Activated CD4-positive, CD25-positive, alpha-beta regulatory T cell treated with anti-CD3 and anti-CD28 coated beads, Interleukin-2, amount 50 U/mL, for 72 hours (primary cell): ENCODE measurements at places on chromosomes 6 and 20.

DNA sequence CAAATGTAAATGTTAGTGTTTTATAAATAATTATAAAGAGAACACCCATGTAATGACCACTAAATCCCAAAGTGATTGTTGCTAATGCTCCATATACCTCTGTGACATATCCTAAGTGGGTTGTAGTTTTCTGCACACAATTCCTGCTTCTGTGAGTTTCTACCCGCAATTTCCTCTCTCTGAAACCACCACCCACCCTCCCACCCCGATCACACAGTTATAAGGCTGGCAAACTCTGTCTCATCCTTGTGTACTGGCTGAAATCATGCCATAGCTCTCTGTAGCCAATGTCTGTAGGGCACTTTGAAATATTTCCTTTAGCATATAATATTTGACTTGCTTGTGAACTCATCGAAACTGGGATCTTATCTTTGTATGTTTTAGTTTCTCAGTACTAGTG, 236.6 kb downstream of the PLCB1 start:
- no peak for DNase-seq

GRCh38 chr6:113818578-113818977, 38.6 kb upstream of the MARCKS start:
- no peak for DNase-seq

- no peak for DNase-seq
These were observed 25.6 kb downstream of the MMP24 start for GRCh38 chr20:35252037-35252461.

- no peak for DNase-seq
These were observed 161.2 kb downstream of the EYA2 start for GRCh38 chr20:47055699-47056369.

GRCh38 chr6:121550491-121551010, 115.1 kb downstream of the GJA1 start:
- DNase-seq: no peak

DNA sequence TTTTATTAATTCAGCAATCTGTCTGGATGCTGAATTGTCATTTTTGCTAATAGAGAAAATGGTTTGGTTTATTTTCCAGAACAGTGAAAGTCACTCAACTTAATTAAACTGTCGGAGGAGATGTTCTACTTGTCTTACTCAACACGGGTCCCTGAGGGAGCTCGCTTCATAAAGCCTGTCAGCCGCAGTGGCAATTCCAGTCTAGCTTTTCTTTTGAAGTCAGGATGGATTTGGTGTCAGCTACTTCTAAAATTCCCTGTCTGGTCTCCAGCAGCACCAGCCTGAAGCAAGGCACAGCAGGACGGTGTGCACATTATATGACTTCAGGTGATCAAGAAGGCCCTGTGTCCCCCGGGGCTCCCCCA, 261.5 kb downstream of the SLC24A3 start:
- no peak for DNase-seq

DNA sequence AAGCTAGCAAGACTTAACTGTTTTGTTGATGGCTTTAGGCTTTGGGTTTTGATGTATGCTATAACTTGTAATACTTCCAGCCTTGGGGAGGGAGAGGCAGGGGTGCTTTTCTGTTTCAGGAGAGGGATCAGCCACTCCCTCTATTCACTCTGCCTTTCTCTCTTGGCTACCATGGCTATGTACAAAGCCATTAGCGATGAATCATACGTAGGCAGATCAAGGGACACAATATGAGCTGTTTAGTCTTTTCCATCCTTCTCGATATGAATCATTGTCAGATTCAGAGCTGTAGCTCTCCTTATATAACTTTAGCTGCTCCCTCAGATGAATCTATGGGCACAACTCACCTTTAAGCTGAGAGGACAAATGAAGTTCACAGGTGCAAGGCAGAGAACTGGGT, 230.6 kb downstream of the TSHZ2 start:
- DNase-seq: no peak

- DNase-seq: no peak
These were observed 124.8 kb downstream of the INSM1 start for GRCh38 chr20:20492521-20493332.

DNA sequence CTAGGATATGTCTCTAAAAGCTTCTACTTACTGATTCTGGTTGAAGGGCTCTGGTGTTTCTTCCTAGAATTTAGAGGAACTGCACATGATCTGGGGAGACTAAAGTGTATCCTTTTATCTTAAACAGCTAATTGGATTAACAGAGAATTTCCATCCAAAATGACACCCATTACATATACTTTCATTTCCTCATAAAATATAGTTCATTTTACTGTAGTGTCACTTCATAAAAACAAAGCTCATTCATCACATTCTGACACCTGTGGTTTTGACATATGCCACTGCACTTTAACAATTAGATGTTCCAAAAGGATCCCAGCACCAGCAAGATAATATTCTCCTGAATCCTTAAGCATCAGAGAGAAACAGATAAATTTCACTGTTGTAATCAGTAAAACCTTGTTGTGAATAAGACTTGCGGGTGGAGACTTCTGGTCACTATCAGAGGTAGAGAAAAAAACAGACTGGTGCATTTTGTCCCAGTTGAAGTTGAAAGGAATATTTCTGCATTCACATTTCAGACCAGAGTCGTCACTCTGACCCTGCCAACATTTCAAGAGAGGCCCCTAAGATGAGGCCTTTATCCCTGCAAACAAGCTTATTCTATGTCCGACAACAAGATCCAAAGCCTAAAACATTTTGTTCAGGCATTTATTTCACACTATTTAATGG, 175.3 kb upstream of the BMP5 start:
- no peak for DNase-seq

- DNase-seq: no peak
These were observed 300.4 kb downstream of the TAF4 start for GRCh38 chr20:61765081-61765870.

DNA sequence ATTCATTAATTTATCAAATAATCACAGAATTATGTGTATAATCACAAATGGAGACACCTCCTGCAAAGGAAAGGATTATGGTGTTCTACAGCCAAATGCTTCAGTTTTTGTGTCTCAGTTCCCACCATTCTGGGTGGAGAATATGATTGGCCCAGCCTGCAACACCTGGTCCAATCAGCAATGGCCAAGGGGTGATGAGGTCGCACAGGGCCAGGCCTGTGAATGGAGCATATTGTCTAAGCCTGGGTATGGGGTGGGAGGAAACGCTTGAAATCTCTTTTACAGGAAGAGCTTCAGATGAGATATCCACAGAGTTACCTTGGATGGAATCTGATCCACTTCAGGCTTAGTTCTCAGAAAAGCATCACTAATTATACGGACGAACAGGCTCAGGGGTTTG, 271.6 kb downstream of the DHX35 start:
- no peak for DNase-seq

DNA sequence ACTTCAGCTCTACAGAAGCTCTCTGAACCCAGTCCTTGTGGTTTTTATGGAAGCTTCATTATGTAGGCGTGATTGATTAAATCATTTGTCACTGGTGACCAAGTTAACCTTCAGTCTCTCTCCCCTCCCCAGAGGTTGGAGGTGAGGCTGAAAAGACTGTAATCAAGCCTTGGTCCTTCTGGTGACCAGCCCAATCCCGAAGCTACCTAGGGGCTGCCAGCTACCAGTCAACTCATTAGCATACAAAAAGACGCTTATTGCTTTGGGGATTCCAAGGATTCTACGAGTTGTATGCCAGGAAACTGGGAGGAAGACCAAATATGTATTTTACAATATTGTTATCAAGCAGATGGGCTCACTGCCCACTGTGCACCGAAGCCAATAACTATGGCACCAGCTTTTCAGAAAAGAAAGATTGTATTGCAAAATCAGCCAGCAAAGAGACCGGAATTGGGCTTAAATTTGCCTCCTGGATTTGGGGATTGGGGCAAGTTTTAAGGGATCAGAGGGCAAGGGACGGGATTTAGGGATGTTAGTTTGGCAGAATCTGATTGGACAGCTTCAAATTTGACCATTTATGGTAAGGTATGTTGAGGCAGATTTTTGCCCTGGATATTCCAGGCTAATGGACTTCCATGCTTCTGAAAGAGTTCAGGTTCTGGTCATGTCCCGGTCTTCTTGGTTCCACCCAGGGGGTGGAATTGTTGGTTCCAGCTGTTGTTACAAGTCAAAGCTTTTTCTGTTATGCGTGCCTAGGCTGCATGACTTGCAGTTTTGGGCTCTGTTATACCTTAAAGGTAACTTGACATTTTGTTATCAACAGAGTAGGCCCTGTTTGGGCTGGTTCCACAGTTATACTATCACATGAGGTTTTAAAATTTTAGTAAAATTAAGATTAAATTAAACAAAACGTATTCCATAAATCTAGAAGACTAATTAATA, 167.4 kb downstream of the COL9A1 start:
- no peak for DNase-seq
